Esophagus squamous epithelium (tissue), 5 donors: ENCODE measurements at places on chromosomes 12 and 14.

DNA sequence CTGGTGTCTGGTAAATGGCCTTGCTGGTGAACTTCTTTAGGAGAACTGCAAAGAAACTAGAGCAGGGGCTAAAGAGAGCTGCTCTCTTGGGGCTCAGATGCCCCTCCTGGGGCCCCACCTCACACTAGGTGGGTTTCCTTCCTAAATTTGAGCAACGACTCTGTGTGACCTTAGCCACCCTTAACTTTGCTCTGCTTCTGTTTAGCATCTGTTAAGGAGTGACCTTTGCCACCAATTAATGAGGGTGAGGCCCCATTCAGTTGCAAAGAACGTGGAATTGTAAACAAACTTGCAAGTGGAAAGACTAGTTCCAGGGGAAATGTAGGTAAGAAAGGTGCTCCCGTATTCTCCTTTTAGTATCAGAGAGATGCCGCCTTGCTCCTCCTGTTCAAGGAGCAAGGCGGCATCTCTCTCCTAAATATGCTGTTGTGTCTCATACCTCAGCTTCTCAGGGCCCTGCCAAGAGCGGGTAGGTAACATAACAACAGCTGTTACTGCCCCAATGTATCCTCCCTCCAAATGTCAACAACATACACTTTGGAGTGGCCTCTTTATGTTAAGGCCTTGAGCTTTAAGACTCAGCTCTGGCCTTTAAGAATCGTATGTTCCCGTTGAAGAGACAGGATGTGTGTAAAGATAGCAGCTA lies 77.6 kb upstream of the FUT8 start:
- no peak for DNase-seq

GRCh38 chr12:100720016-100720654 lies 74.4 kb upstream of the ANO4 start:
- DNase-seq: no peak

DNA sequence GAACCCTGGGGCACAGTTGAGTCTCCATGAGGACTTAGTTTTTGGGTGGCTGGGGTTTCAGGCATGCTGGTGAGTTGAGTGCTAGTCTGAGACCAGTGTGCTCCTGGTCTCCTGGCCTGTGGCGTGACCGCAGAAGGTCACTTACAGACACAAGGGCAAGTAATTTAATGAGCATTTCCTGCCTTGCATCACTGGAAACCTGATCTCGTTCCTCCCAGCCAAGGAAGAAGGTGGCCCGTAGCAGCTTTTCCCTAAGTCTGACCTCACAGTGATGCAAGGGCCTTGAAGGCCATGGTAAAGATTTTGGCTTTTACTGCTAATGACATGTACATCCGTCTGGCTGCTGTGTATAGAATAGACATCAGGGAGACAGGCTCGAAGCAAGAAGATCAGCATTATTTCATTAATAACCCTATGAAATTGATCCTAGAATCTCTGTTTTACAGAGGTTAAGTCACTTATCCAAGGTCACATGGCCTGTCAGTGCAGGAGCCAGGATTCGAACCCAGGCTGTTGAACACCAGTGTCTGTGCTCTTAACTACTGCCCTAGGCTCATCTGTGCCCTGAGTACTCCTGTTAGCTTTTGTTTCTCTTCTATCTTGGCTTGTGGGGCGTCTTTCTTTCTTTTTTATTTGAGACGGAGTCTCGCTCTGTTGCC lies 4.6 kb downstream of the TMEM120B start:
- DNase-seq: no peak

GRCh38 chr12:67893022-67893580 lies 96.1 kb upstream of the IFNG-AS1 start:
- DNase-seq: no peak

DNA sequence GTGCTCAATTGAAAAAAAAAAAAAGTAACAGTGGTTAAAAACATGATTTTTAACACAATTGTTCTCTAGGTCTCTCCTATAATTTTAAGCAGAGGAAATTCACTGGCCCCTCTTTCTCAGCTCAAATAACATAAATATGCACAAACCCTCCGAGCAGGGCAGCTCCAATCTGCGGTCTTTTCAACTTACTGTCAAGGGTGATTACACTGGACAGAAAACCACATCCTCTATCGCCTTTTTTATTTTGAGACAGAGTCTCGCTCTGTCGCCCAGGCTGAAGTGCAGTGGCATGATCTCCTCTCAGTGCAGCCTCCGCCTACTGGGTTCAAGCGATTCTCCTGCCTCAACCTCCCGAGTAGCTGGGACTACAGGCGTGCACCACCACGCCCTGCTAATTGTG lies 16.5 kb upstream of the GABARAPL1 start:
- no peak for DNase-seq

GRCh38 chr12:3600039-3600720 lies 109.2 kb downstream of the PRMT8 start:
- no peak for DNase-seq

GRCh38 chr12:50062728-50063460 lies 5.5 kb downstream of the ASIC1 start:
- no peak for DNase-seq
